Muscle of leg (tissue), 16 donors: ENCODE measurements at places on chromosomes 3 and 15. TPM values are rescaled to one million over a fixed set of nuclear protein-coding genes. Genes with fewer than 3 reads are reported as not detected.

GRCh38 chr3:79032686-79033318 is 735.0 kb downstream of the ROBO1 start:
- DNase-seq: peak; percentile 74

DNA sequence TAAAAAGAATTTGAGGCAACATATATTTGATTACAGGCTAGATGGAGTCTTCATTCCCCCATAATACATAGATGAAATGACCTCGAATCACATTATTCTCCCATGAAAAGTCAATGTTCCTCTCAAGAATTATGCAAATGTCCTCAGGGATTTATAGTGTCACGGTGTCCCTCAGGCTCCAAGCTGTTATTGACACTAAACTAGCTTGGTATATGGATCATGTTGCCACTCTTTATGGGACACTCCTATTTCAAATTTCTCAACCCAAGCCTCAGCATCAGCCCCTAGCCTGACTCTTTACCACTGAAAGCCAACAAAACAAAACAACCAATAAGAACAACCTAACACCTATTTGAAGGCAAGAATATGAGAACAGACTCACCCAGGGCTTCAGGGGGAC is 139.8 kb downstream of the TPRG1 start:
- no peak for DNase-seq

DNA sequence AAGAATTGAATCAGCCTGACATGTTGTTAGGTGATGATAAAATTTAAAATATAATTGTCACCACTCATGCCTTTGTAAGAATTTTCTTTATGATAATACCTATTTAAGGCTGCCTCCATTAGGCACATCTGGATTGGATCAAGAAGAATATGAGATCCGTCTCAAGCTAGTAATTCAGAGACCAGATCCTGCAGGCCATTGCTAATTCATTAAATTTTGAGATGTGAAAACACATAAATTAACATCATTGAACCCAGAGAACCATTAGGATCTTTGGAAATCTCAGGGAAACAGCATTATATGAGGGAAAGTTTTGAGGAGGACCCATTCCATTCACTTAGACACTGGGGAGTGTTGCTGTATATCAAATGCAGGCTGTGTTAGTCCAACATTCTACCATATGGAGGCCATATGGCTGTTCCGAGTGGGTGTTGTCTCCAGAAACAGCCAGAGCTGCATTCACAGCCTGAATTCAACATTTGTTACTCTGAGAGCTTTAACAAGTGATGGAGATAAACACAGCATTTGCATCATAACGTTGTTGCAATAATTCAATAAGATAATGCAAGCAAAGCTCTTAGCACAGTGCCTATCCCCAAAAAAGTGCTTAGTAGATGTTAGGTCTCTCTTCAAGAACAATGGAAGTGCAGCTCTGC is 67.4 kb downstream of the DTWD1 start:
- no peak for DNase-seq

DNA sequence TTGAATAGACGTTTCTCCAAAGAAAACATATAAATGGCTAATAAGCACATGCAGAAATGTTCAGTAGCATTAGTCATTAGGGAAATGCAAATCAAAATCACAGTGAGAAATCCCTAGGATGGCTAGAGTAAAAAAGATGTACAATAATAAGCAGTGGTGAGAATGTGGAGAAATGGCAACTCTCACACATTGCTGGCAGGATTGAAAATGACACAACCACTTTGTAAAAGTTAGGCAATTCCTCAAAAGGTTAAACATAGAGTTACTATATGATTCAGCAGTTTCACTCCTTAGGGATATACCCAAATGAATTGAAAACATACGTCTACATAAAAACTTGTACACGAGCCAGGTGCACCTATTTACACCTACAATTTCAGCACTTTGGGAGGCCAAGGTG is 108.7 kb downstream of the ITPR1 start:
- DNase-seq: no peak

DNA sequence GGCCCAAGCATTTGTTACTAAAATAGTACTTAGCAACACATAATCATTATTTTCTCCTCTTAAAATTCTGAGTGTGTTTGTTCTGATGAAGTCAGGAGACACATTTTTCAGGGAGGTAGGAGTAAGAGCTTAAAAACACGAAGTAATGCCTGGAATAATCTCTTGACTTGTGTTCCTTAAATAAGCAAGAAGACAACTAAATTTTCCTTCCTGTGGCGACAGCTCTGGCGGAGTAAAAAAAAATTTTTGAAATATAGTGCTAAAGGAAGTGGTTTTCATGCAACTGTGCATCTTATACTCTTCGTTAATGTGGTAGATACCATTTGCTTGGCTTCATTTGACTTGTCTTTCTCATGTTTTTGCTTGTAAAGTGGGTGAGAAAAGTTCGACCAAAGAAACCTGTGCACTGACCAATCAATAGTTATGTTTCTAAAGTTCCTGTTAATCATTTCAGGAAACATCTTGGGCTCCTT is 11.1 kb upstream of the MBNL1 start:
- DNase-seq: peak; percentile 43

RBMS3 gene
- 77.4 TPM for total RNA-seq

DNA sequence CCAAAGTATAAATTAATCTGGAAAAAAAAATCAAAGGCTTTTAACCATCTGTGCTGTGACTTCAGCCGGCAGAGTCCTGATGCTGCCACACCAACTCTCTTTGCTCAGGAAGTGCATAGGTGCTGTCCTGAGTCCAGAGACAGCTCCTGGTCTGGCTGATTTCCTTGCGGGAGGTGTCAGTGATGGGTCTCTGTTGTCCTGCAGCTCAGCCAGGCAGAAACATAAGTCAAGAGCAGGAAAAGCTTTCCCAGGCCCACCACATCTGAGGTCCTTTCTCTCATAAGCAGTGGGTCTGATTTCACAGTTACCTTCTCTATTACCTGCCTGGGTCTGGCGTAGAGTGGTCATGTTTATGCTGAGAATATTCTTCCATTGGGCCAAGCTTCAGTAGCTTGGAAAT is 19.4 kb downstream of the CHST2 start:
- no peak for DNase-seq

DNA sequence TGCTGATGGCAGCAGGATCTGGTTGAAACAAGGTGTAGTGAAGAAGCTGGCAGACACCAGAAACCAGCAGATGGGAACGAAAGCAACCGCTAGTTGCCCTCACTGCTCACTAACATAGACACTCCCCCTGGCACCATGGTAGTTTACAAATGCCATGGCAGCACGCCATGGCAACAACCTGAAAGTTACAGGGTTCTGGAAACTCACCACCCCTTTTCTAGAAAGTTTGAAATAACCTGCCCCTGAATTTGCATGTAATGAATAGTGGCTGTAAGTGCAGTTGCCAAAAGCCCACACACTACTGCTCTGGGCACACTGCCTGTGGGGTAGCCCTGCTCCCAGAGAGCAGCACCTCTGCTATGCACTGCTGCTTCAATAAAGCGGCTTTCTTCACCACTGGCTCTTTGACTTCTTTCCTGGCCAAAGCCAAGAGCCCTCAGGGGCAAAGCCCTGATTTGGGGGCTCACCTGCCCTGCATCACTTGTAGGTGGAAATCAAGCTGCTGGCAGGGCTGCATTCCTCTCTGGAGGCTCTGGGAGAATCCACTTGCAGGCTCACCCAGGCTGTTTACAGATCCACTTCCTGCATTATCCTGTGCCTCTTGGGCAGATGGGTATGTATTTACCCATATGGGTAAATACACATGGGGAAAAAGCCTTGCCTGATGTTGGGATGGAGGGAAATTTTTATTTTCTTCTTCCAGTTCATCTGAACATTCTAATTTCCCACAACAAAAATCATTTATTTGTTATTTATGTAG is 2.0 kb upstream of the GP9 start:
- no peak for DNase-seq

FOXL2 gene
- total RNA-seq: not detected

DNA sequence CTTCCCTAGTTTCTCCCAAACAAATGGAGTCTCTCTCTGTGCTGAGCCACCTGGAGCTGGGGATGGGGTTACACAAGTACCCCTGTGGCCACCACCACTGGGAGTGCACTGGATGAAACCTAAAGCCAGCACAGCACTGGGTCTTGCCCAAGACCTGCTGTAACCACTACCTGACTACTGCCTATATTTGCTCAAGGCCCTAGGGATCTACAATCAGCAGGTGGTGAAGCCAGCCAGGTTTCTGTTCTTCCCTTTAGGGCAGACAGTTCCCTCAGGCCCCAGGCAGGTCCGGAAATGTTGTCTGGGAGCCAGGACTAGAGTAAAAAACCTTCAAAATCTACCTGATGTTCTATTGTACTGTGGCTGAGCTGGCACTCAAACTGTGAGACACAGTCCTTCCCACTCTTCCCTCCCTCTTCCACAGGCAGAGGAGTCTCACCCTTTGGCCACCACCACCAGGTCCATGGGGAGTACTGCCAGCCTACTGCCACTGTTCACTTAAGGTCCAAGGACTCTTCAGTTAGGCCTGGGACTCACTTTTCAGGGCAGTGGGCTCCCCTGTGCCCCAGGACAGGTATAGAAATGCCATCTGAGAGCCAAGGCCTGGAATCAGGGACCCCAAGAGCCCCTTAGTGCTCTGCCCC is 23.8 kb downstream of the C3orf20 start:
- no peak for DNase-seq
